ENCODE measurements at places on chromosomes 11 and 22.

DNA sequence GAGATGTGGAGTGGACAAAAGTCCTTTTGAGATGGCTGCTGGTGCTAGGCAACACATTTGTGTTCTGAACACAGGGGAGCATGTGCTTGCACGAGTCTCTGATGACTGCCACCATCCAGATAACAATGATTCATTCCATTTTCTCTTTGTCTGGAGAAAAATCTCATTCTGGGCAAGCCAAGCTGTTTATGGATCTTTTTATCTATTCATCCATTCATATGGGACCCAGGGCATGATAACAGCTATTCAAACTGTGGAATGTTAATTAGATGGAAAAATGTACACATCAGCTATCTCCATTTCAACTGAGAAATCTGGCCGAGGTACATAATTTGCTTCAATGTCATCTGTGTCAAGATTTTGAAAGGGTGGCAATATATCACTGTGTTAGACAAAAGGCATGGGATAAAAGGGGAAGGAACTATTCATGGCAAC, 117.5 kb upstream of the ZBED5 start:
- DNase-seq, result no peak

- DNase-seq, result no peak
Measured at GRCh38 chr22:17952273-17952801, 72.0 kb downstream of the MICAL3 start.

- no peak for DNase-seq
Measured at GRCh38 chr11:72776844-72777754, 16.7 kb downstream of the STARD10 start.

- DNase-seq, result no peak
Measured at GRCh38 chr11:117829369-117829725, 4.8 kb upstream of the FXYD2 start.

DNA sequence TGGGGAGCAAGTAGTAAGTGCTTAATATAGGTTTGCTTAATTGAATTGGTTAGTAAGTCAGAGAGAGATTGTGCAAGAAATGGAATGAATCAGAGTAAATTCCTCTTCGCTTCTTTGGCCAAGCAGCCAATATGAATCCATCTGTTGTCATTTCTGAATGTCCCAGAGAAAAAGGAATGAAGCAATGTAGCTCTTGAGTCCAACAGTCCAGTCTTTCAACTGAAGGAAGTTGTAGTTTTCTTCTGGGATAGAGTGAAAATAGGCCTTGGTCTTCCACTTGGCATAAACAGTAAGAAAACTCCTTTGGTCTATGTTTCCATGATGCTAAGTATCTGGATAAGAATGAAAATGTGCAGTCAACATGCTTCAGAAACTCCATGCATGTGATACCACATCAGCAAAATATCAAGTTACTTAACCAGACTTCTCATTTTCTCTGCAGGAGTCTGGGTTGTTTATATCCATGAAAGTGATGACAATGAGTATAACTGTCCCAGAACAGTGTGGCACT, 1.8 kb upstream of the FIBIN start:
- DNase-seq, result no peak

- no peak for DNase-seq
Measured at GRCh38 chr22:29799217-29799680, 32.1 kb downstream of the UQCR10 start.

GRCh38 chr11:70141486-70142220, 61.4 kb upstream of the FADD start:
- no peak for DNase-seq

DNA sequence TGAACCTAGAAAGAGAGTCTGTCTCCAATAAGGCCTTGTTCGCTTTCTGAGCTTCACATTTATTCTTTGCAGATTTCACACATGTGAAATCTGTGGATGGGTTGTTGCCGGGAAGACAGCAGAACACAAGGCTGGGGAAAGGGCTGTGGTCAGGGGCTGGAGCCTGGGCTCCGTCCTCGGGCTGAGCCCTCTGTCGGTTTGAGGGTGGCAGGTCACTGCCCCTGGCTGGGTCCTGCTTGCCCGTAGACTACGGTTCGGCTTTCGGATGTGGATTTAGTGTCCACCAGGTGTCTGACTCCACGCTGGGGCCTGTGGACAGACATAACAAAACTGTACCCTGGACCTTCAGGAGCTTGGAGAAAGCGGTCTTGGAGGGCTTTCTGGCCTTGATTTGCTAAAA, 117.0 kb upstream of the ALX4 start:
- no peak for DNase-seq

DNA sequence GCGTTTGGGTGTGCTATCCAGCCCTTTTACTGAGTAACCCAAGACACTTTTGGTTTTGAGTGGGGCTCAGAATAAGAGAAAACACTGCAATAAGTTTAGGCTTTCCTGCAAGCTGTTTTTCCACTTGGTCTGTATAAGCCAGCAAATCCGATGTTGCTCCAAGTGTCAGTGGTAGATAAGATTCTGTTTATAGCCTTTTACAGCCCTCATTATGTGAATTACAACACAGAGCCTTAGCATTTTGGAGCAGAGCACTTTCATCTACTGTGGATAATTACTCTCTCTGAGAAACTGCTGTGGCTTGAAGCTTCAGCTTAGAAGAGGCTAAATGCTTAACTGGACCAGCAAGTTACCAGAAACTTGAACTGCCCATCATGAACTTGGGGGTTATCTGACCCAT, 601.1 kb downstream of the JRKL start:
- no peak for DNase-seq

GRCh38 chr11:64876229-64876750, 2.1 kb downstream of the EHD1 start:
- no peak for DNase-seq

DNA sequence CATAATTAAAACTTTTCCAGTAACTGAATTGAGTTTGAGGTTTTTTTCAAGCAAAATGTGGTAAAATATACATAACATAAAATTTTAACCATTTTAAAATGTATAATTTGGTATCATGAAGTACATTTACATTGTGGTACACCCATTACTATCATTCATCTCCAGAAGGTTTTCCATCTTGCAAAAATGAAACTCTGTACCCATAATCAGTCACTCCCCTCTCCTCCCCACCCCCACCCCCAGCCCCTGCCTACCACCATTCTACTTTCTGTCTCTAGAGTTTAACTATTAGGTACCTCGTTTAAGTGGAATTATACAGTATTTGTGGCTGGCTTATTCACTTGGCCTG, 63.7 kb downstream of the MICAL2 start:
- no peak for DNase-seq

- no peak for DNase-seq
Measured at GRCh38 chr11:33585586-33586209, 114.9 kb downstream of the C11orf91 start.

- DNase-seq, result no peak
Measured at GRCh38 chr11:27414644-27415043, 51.6 kb upstream of the CCDC34 start.

DNA sequence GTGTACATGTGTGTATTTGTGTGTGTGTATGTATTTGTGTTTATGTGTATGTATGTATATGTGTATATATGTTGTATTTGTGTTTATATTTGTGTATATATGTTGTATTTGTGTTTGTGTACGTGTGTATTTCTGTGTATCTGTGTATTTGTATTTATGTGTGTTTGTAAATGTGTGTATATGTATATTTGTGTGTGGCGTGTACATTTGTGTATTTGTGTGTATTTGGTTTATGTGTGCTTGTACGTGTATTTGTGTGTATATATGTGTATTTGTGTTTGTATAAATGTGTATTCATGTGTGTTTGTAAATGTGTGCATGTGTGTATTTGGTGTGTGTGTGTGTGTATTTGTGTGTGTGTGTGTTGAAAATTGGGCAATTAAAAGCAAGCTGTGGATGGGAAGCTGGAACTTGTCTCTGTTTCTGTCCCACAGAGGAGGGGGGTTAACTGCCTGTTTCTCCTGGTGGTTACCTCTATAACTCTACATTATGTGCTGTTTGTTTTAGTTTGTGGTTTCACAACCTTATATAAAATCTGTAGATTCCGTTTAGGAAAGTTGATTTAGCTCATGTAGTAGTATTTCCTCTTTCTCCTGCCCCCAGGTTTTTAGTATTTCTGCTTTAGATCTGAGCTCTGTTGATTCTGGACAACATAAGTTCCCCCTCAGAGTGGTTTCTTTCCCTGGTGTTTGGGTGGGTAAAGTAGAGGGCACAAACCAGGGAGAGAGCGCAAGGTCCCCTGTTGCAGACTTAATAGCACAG, 28.9 kb downstream of the AP2A2 start:
- DNase-seq, result no peak

DNA sequence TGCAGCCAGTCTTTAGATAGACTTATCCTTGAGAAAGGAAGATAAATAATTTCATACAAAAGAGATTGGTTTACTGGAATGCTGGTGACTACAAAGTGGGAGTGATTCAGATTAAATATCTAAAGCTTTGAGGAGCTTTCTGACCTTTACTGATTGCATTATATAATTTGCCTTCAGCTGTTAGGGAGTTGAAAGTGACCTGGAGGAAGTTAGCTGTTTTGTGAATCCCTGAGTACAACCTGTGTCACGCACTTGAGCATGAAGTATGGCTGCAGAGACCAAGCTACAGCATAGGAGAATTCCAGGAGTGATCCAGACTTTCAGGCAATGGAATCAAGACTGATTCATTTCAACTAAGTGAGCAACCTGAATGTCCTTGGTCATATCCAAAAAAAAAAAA, 1848.3 kb upstream of the RAG2 start:
- no peak for DNase-seq

GRCh38 chr11:115324581-115325432, 179.4 kb downstream of the CADM1 start:
- no peak for DNase-seq

DNA sequence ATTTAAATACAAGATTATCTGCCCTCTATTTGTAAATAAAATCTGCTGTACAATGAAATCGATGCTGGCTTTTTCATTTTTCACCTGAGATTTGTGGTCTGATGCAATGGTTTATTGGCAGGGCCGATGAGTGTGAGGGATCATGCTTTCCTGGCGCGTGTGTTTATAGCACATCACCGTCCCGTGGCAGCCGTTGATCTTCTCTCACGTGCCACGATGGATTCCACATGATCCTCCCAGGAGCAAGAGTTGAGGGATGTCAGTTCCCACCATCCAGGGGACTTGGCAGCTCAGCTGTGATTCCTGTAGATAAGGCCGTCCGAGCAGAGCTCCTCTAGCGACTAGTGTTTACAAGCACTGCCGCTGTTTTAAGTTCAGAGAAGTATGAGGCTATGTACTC, 213.7 kb downstream of the TBC1D22A start:
- DNase-seq, result no peak

GRCh38 chr22:22835771-22836291, 51.8 kb upstream of the IGLL5 start:
- no peak for DNase-seq

GRCh38 chr11:24391167-24391566, 105.7 kb upstream of the LUZP2 start:
- no peak for DNase-seq

GRCh38 chr11:1472180-1473005, 14.2 kb downstream of the MOB2 start:
- DNase-seq, result no peak

DNA sequence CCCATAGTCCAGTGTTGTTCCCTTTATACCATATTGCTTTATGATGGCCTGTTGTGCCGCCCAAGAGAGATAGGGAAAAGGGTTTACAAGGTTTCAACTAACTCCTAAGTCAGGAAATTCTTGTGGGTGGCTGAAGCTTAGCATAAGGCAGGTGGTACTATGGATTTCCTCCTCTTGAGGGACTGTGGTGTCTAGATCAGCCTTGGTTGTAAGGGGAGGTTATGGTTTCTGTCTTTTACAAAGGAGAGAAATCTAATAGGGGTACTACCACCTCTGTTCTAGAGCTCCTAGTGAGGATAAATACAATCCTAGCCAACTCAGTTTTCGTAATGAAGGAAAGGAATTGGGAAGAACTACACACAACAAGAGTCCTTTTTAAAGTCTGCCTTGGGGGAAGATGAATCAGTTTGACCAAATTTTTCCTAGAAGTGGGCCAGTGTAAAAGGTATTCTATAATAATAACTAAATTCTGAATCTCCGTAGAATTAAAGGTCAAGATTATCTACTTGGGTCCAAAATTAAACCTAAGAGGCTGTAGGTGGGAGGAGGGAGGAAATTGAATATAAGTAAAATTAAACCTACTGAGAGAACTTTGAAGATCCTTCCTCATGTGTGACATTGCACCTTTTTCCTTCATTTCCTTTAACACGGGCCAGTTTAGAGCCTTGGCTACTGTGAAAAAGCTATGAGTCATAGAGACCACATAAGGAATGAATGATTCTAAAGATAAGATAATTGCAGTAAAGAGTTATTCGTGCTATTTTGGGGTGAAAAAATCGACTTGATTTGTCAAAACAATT, 17.2 kb downstream of the DLAT start:
- no peak for DNase-seq

GRCh38 chr11:96486890-96487611, 97.2 kb downstream of the JRKL start:
- DNase-seq, result no peak

DNA sequence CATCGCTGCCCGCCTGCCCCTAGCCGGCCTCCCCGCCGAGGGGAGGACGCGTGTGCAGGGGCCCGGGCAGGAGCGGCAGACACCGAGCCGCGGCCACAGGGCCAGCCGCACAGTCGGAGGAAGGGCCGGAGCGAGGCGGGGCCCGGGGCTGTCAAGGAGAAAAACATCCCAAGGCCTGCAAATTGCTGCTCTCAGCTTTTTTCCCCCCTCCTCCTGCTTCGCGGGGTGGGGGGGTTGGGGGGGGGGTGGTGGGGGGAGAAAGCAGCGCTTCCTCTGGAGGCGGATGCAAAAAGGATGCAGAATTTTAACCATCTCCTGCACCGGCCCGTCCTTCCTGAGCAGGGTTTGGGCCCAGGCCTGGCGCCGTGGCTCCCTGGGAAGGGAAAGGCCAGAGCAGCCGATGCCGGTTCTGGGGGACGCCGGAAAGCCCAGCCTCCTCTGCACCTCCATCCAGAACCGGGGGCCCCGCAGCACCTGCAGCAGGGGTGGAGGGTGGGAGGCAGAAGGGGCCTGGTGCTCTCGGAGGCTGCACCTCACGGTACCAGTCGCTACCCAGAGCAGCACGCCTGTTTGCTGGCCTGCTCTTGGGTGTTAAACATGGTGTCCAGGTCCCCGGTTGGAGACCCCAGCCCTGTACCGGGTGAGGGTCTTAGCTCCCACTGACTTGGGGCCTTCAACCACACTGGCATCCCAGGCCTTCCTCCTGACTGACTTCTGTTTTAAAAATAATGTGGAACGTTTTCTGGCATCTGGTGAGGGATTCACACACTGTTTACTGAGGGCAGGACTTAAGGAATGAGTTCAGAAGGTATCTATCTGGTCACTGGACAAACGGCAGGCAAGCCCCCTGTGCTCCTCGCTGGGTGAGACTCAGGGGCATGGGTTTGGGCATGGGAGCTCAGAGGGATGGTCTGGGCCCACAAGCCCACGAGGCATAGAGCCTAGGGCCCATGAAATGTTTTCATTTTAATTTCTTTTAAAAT, 77.4 kb upstream of the WNT7B start:
- no peak for DNase-seq

All from stimulated activated CD4-positive, alpha-beta T cell treated with anti-CD3 and anti-CD28 coated beads, Interleukin-15, amount 100 ng/mL, for 1 hour (primary cell).